ENCODE measurements at places on chromosomes 12 and 14.

- no peak for DNase-seq
Measured at GRCh38 chr12:47739979-47740378, 14.7 kb upstream of the ENDOU start.

GRCh38 chr14:85595981-85596380 lies 66.0 kb downstream of the FLRT2 start:
- no peak for DNase-seq

DNA sequence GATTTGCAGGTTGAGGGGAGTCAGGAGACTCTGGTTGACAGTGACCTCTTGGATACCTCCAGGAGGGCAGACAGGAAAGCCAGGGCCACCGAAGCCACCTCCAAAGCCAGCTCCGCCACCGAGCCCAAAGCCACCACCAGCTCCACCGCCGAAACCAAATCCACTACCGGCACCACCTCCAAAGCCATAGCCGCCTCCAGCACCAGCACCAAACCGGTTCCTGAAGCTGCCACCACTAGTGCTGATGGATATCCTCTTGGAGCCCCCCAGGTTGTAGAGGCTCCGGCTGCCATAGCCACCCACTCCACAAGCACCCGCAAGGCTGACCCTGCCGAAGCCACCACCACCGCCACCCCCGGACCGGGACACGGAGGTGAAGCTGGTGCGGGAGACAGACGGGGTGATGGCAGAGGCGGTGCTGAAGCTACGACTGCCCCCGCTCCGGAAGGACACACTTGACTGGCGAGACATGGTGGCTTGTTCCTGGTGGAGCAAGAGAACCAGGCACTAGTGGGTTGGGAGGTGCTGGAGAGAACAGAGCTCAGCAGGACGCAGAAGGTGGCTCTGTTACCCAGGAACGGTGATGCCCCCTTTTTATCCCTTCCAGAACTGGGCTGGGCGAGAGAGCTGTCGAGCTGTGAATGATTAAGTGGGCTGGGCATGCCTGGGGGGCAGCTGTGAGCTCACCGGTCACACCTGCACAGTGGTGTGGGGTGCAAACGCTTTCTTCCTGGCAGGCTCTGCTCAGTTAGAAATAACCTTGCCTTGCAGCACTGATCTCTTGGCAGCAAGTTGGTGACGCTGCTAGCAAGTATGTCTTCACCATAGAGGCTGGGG lies at the start of gene KRT5:
Gene KRT5, minus strand, starts transcription at position 569 of the 837 bp plus-strand sequence. Its CDS starts 98 bp downstream, at position 471.
- DNase-seq = peak; percentile 94

GRCh38 chr14:72907886-72908285 lies 14.0 kb upstream of the DPF3 start:
- DNase-seq = no peak
